ENCODE measurements at places on chromosomes 5 and 9.

DNA sequence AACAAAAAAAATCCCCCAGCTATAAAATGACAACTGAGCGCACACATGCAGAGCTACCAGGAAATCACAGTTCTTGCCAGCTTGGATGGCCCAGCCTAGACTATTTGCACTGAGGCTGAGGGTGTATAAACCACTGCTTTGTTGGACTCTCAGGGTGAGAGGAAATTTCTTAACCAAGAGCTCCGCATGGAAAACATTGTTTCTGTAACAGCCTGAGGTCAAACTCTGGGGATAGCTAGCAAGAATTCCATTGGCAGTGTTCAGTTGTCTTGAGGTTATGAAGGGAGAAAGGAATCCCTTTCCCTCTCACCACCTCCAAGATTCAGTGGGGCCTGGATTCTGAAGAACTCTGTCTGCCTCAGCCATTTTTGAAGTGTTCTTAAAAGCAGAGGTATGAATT is 360.0 kb downstream of the OSTF1 start:
- DNase-seq = no peak

DNA sequence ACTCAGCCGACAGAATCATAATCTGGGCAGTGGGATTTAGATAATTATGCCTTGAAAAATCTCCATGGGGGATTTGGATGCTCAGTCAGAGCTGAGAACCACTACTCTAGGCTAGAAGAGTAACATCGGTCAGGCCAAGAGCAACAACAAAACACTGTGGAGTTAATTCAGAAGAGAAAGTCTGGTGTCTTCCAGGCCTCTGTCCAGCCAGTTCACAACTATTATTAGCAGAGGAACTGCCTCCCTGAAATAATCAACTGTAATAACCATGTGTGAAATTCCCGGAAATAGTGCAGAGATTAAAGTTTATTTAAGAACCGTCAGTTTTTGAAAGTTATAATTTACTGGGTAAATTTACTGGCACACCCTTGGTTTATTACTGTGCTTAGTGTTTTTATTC is 8.2 kb upstream of the MARCHF3 start:
- DNase-seq = no peak

- DNase-seq = no peak
Measured at GRCh38 chr9:94675008-94675881, 35.9 kb upstream of the FBP1 start.

GRCh38 chr5:73438645-73439470 is 9.7 kb downstream of the FOXD1 start:
- DNase-seq = no peak

- no peak for DNase-seq
Measured at GRCh38 chr9:134236001-134236421, 71.6 kb upstream of the RNU6ATAC start.

- no peak for DNase-seq
Measured at GRCh38 chr9:131441441-131441840, 47.6 kb downstream of the PRRC2B start.

DNA sequence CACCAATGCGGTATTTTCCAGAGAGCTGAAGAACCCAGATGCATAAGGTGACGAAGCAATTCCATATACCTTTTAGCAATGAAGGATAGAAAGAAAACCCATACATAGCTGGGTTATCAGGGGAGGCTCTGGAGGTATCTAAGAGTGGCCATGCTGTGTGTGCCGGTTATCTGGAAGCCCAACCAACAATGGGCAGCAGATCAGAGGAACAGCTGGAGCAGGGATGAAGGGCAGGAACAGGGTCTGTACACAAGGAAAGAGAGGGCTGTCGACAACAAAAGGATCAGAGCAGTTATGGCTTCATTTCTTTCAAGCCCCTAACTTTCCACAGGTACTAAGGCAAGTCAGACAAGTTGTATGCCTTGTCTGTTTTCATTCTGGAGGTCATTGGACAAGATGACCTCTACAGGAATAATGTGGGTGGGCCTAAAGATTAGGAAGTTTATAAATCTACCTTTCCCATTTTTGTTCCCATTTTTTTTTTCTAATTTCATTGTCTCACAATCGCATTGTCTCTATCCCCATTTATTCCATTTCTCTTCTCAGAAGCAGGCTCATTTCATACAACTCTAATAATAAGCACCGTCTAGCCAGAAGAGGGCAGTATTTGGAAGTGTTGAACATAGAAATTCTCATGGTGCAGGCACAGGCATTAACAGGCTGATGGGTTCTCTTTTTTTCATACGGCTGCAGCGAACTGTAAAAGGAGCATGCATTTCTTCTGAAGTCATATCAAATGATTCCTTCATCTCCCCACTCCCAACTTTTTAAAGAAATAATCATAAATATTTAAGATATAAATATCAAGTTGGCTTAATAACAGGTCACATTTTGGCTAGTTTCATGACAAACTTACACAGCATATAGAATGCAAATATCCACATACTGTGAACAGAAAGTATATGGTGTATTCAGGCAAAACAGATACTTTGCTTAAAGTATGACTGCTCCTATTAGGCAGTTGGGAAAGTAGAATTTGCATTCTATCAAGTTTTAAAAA is 63.5 kb downstream of the ZNF474 start:
- no peak for DNase-seq

DNA sequence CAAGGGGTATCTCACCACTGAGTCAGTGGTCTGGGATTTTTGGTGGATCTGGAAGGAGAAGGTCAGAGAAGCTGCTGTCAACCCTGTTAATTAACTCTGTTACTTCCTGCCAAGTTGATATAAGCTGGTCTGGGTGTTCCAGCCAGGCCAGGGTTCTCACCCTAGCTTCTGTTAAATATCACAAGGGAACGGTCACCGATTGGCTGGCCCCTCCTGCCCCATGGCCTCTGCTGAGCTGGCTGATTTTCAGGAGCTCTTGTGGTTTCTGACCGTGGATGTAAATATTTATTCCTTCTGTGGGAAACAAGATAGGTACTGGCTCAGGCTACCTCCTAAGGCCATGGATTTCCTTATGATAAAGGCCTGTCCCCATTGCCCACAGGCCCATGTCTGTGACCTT is 1.0 kb downstream of the ADAMTS13 start:
- no peak for DNase-seq

DNA sequence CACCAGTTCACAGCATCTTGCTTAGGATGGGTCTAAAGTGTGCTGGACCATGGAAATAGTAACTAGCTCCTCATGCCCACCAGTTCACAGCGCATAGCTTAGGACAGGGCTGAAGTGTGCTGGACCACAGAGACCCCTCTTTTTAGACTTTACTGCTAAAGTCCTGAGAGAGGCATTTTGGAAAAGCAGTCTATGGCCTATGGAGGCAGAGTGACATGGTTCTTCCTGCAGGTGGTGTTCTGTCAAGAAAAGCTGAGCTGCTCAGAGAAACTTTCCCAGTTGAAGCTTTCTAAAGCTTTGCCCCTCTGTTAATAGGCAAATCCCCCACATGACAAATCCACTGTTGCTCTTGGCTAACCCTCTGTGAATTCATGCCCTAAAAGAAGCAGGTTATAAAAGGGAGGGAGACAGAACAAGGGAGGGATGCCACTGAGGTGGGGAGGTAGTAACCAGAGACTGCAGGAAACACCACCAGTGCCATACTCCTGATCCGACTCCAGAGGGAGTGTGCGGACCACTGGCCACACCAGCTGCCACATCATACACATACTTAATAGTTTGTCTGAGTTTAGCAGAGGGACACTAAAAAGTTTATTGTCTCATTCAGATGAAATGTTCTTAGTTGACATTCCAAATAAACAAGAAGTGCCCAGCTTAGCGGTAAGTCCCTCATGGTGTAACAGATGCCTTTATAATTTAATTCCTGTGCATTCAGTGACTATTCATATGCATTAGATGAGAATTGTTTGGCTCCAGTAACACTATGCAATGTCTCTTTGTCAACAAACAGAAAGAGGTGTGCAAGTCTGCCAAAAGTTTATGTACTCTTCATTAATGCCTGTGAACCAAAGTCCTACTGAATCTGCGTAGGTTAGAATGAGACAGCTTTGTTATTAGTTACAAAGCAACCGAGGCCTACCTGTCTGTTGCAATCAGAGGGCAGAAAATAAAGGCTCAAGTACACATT is 236.2 kb upstream of the NFIL3 start:
- DNase-seq = no peak

DNA sequence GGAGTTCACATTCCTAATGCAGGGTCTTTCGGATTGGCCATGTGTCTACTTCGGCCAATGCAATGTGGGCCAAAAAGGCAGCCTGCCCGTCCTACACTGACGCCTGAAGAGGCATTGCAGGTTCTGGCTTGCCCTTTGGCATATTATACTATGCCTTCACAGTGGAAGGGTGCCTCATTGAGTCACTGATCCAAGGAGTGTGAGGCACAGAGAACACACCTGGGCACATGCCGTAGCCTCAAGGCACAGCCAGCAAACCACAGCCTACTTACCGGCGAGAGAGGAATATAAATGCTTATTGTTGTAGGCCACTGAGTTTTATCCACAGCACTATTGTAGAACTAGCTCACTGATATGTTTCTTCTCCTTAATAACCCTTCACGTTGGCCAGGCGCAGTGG is 409.6 kb downstream of the GADD45G start:
- DNase-seq = no peak

- no peak for DNase-seq
Measured at GRCh38 chr9:131744171-131744719, 4.4 kb upstream of the RAPGEF1 start.

- no peak for DNase-seq
Measured at GRCh38 chr5:10779592-10779991, 18.6 kb upstream of the DAP start.

DNA sequence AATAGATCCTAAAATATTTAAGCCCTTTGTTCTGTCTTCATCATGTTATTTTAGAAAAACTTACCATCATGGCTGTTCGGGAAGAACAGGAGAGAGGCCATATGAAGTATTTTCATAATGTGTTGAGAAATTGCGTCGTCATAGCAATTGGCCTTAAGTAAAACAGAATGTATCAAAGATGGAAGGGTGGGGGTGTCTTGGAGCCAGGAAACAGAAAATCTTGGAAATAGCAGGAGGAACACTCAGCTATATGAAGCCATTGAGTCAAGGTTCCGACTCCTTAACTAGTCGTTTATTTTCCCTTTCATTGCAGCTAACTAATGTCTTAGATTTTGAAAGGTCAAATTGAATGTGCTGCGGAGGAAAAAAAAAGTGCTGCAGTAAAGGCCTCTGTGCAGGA is 1.3 kb downstream of the SPTAN1 start:
- no peak for DNase-seq

GRCh38 chr5:128407944-128408343 is 130.1 kb downstream of the FBN2 start:
- DNase-seq = no peak

- DNase-seq = no peak
Measured at GRCh38 chr5:175859916-175860315, 11.5 kb upstream of the CPLX2 start.

- no peak for DNase-seq
Measured at GRCh38 chr5:107376546-107377276, 294.0 kb downstream of the EFNA5 start.

GRCh38 chr5:173454736-173455598 is 126.8 kb upstream of the STC2 start:
- DNase-seq = no peak

DNA sequence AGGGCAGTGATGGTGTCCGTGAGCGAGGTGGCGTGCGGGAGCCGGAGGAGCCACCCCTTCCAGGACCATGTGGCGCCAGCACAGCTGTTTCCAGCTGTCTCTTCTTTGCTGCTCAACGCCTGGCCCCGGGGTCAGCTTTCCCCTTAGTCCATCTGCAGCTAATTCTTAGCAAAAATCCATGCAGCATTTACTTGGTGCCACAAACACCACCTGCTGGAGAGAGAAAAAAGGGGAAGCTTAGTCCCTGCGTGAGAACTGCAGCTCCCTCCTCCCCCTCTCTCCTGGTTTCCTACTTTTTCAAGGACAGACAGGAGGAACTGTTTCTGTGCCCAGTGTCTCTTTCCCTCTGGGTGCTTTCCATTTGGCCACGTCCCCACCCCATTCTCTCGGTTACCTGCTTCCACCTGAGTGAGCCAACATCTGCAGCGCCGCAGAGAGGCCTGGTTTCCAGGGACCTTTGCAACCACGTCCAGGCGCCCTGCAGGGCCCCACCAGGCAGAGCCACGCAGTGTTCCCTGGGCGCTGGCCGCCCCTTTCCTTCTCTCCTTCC is 3.4 kb downstream of the SLC6A19 start:
- DNase-seq = no peak

- DNase-seq = no peak
Measured at GRCh38 chr9:31347082-31347617, 1037.3 kb upstream of the ACO1 start.

GRCh38 chr5:14266171-14266570 is 123.0 kb downstream of the TRIO start:
- no peak for DNase-seq

DNA sequence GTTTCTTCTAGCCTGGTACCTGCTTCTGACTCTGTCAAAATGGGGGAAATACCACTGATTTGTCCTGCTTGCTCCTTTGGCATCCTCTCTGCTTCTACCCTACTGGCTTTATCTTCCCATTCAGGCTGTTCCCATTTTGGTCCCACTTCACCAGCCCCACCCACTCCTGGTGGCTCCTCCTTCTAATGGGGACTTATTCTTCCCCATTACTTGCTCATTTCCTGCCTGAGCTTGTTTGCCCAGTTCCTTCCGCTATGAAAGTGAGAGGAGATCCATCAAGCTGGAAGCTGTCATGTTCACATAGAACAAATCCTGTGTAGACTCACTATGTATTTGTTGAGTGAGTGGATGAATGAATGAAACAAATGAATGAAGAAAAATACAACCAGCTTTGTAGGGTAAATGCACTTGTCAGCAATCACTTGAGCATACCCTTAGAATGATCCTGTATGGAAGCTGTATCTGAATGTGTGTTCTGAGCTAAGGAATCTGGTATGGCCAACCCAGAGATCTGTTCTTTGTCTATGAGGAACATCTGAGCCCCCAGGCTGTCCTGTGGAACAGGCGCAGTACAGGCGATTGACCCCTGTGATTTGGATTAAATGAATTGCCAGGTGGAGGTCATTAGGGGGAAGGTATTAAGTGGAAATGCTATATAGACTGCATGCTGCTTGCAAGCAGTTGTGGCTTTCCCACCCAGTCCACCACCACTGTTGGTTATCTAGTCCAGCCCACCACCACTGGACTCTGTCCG is 89.5 kb downstream of the APBA1 start:
- DNase-seq = no peak

DNA sequence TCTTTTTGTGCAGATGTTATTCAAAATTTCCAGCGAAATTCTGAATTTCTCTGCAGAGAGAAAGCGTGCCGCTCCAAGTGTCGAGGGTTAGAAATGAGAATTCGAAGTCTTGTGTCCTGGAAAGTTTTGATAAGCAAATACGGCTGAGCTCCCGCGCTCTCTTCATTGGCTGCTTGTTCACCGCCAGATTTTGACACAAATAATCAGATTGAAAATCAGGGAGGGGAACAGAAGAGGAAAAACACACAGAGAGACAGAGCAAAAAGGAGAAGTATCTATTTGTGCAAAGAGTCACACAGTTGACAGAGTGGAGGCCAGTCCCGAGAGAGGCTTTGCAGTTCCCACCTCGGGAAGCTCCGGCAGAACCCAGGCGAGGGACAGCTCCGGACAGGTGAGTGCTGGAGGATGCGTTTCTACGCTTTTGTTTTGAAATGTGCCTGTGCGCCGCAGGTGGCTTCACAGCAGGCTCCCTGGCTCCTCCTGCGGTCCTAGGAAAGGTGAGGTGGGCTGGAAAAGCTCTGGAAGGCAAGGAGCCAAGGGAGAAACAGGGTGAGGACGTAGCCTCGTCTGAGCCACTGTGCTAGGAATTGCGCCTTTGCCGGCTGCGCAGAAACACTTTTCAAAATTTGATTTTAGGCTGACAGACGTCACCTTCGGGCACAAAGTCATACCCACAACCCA is at the start of gene GFI1B:
GFI1B (plus strand) TSS at position 244 of the 681 bp plus-strand sequence. CDS start 7,985 bp downstream, outside the sequence.
- DNase-seq = no peak

Measured in stimulated activated CD8-positive, alpha-beta memory T cell treated with anti-CD3 and anti-CD28 coated beads, Interleukin-7, amount 100 ng/mL, for 1 hour (primary cell).